Activated naive CD8-positive, alpha-beta T cell treated with anti-CD3 and anti-CD28 coated beads for 36 hours (primary cell): ENCODE measurements at places on chromosomes 1 and 21. TPM values are rescaled to one million over a fixed set of nuclear protein-coding genes. Genes with fewer than 3 reads are reported as not detected.
A peak's percentile ranks its signal among the peaks of the same experiment; 100 is the strongest.

The SPRR2A gene
- not detected for total RNA-seq

The MANEAL gene
- 1.5 TPM for total RNA-seq

The PINK1 gene
- total RNA-seq: 1.9 TPM

- H3K36me3 ChIP-seq: no peaks in the 10 kb centered on the region
- no peak for DNase-seq
- peak overlapping the region; percentile 20 for H3K27ac ChIP-seq
- no peak overlapping the region for H3K4me3 ChIP-seq
Observed at GRCh38 chr1:51906306-51907078, 28.0 kb upstream of the NRDC start.

DNA sequence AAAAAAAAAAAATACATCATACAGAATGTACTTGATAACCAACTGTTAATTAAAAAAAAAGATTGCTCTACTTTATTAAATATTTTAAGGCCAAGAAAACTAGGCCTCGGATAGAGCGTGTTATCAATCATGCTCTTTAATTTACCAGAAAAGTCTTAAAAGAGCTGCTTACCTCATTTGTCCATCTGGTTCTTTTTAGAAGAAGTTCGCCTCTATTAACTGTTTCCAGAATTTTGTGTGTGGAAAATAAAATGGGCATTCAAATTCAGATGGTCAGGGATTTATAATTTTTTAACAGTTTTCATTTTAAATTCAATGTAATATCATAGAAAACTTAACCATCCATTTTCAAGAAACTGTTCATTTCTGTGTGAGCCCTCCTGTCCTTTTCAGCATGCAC, 53.8 kb downstream of the KCNK1 start:
- H3K4me3 ChIP-seq: no peak overlapping the region
- no peaks in the 10 kb centered on the region for H3K36me3 ChIP-seq
- H3K27ac ChIP-seq: no peak overlapping the region
- no peaks in the 10 kb centered on the region for H3K27me3 ChIP-seq
- DNase-seq: no peak
- no peaks in the 10 kb centered on the region for H3K4me1 ChIP-seq

GRCh38 chr1:192609110-192610079, 26.6 kb upstream of the RGS13 start:
- peak; percentile 61 for DNase-seq
- peak overlapping the region; percentile 33 for H3K4me3 ChIP-seq
- H3K27ac ChIP-seq: peak overlapping the region; percentile 34
- peaks cover 4% of the 10 kb centered on the region for H3K27me3 ChIP-seq
- peaks cover 16% of the 10 kb centered on the region for H3K4me1 ChIP-seq

- H3K4me1 ChIP-seq: no peaks in the 10 kb centered on the region
- no peak overlapping the region for H3K27ac ChIP-seq
- H3K27me3 ChIP-seq: peaks cover 10% of the 10 kb centered on the region
- no peak for DNase-seq
Observed at GRCh38 chr1:223102797-223103533, 40.1 kb downstream of the TLR5 start.

DNA sequence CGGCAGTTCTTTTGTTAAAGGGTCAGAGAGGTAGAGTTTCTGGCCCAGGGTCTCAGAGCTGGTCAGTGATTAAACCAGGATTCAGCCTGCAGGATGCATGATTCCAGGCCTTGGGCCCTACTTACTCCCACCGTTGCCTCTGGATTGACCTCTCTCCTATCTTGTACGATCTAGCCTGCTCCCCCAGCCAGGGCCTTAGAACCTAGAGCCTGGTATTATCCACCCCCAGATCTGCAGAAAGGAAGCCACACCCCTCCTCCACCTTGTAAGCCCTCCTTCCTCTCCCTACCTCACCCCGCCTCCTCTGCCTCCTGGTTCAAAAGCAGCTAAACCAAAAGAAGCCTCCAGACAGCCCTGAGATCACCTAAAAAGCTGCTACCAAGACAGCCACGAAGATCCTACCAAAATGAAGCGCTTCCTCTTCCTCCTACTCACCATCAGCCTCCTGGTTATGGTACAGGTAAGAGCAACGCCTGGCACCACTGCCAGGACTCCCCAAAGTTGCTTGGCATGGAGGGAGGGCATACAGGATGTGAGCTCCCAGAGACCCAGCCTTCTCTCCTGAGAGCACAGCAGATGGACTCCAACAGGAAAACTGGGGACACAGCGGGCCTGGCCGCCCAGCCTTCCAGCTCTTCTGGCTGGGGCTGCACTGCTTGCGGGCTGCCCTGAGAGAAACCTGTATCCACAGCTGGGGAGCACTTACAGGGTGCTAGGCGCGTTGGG, at the start of gene CD52:
Gene CD52 (plus strand): TSS at position 347 of the 726 bp plus-strand sequence. CDS start 60 bp downstream, at position 407.
- peak within 1 kb of the TSS; percentile 94 for H3K4me3 ChIP-seq
- no peaks in the 10 kb centered on the region for H3K27me3 ChIP-seq
- H3K4me1 ChIP-seq: peaks cover 56% of the 10 kb centered on the region
- H3K27ac ChIP-seq: peak within 1 kb of the TSS; percentile 97
- peak; percentile 81 for DNase-seq

GRCh38 chr1:145992502-145992936, 3.9 kb downstream of the TXNIP start:
- peaks cover 68% of the 10 kb centered on the region for H3K4me1 ChIP-seq
- no peak for DNase-seq
- peak overlapping the region; percentile 95 for H3K4me3 ChIP-seq
- H3K36me3 ChIP-seq: peaks cover 49% of the 10 kb centered on the region
- no peaks in the 10 kb centered on the region for H3K27me3 ChIP-seq

DNA sequence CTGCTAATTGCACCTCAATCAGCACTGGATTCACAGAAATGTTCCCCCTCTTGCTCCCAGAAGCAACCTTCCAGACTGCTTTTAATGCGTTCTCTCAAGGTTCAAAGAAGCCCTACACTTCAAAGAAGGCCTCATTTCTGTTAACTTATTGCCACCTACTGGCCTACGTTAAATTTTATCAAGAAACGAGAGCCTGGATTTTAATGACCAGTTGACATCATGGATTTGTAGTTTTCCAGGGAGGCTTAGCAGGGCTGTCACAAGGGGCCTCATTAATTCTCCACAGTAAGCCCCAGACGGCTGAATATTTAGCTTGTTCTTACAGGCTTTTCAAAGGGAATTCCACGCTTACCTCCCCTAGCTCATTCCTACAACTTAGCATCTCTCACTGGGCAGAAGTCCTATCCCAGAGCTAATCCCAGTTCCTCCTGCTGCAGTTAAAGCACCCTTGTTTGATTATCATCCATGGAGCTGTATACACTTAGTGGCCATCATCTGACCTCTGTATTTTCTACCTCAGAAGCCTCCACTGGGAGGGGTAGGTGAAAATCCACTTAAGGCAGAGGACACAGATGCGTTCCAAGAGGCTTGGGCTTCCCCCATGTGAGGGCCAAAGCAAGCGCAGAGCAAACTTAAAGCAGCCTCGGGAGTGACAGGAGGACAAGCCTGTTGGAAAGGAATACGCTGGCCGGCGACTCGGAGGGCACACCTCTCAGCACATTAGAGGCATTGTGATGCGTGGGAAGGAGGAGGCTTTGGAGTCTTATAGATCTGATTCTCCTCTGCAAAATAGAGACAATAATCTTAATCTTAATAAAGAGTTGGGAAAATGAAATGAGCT, 32.2 kb upstream of the CYP4X1 start:
- no peak overlapping the region for H3K27ac ChIP-seq
- H3K4me1 ChIP-seq: no peaks in the 10 kb centered on the region
- no peaks in the 10 kb centered on the region for H3K36me3 ChIP-seq
- DNase-seq: no peak

- peak; percentile 17 for DNase-seq
- peaks cover 14% of the 10 kb centered on the region for H3K36me3 ChIP-seq
- H3K4me3 ChIP-seq: no peak overlapping the region
- no peaks in the 10 kb centered on the region for H3K27me3 ChIP-seq
Observed at GRCh38 chr1:174258148-174258550, 98.8 kb downstream of the RABGAP1L start.

DNA sequence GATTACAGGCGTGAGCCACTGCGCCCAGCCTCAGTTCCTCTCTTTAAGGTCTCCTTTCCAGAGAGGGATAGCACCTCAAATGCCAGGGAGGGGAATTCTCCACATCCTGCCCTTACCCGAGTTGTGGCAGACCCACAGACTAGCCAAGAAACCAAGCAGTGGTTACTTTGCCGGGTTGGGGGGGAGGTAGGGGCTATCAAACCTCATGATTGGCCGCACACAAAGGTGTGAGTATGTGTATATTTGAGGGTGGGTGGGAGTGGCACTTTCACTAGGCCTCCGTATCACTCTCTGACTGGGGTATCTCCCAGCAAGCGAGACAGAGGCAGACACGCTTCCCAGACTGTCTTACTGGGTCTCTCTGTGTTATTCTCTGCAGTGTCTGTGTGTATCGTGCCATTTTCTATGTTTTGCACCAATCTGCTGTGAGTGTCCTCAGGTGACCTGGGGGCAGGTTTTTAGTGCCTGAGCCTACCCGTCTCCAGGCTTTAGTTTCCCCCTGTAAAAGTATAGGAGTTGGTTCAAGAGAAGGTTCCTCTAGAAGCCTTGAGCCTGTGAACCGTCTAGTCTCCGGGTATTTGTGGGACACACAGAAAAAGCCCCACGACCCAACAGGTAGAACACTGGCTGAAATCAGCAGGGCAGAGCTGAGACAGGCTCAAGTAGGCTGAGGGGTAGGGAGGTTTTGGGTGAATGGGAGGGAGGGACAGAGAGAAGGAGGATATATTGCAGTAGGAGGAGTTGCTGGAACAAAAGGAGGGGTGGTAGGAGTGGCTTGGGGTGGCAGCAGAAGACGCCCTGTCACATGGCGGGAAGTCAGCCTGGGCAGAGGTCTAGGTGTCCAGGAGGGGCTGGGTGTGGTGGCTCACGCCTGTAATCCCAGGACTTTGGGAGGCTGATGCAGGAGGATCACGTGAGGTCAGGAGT, 10.3 kb downstream of the LMNA start:
- peak overlapping the region; percentile 78 for H3K27ac ChIP-seq
- peak; percentile 36 for DNase-seq
- peaks cover 17% of the 10 kb centered on the region for H3K27me3 ChIP-seq
- peaks cover 72% of the 10 kb centered on the region for H3K4me1 ChIP-seq
- H3K36me3 ChIP-seq: peaks cover 2% of the 10 kb centered on the region

GRCh38 chr1:192538407-192539296, 36.9 kb upstream of the RGS1 start:
- H3K36me3 ChIP-seq: peaks cover 2% of the 10 kb centered on the region
- H3K4me3 ChIP-seq: no peak overlapping the region
- DNase-seq: no peak
- H3K27ac ChIP-seq: peak overlapping the region; percentile 68
- peaks cover 22% of the 10 kb centered on the region for H3K4me1 ChIP-seq

- H3K27ac ChIP-seq: no peak overlapping the region
- no peaks in the 10 kb centered on the region for H3K4me1 ChIP-seq
- no peaks in the 10 kb centered on the region for H3K36me3 ChIP-seq
- H3K4me3 ChIP-seq: no peak overlapping the region
- peaks cover 39% of the 10 kb centered on the region for H3K27me3 ChIP-seq
Observed at GRCh38 chr1:17798799-17799382, 43.8 kb downstream of the ACTL8 start.

GRCh38 chr1:27141266-27142003, 13.5 kb downstream of the SLC9A1 start:
- peaks cover 6% of the 10 kb centered on the region for H3K36me3 ChIP-seq
- H3K4me3 ChIP-seq: no peak overlapping the region
- H3K27me3 ChIP-seq: no peaks in the 10 kb centered on the region
